ENCODE measurements at places on chromosomes 7 and 10.

GRCh38 chr7:82678716-82679115 is 235.1 kb upstream of the CACNA2D1 start:
- no peak for DNase-seq

DNA sequence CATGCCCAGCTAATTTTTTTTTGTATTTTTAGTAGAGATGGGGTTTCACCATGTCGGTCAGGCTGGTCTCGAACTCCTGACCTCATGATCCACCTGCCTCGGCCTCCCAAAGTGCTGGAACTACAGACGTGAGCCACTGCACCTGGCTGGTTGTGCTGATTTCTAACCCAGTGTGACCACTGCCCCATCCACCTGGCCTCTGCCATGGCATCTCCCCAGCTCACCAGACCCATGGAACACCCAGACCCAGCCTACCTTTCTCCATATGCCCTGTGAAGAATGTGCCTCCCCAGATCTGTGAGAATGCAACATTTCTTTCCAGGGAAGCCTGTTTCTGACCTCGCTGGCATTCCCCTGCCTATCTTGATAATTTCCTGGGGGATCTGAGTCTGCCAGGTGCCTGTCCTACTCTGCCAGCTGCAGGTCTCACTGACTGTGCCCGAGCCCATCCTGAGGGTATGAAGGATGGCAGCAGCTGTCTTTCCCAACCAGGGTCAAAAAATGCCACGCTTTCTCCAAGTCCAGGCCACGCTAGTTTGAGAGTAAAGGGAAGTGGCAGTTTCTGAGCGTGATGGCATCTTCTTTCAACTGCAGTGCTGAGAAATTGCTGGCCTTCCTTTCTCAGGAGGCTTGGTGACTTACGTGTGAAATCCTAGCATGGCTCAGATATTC is 324.4 kb upstream of the ZNF32 start:
- DNase-seq, result no peak

DNA sequence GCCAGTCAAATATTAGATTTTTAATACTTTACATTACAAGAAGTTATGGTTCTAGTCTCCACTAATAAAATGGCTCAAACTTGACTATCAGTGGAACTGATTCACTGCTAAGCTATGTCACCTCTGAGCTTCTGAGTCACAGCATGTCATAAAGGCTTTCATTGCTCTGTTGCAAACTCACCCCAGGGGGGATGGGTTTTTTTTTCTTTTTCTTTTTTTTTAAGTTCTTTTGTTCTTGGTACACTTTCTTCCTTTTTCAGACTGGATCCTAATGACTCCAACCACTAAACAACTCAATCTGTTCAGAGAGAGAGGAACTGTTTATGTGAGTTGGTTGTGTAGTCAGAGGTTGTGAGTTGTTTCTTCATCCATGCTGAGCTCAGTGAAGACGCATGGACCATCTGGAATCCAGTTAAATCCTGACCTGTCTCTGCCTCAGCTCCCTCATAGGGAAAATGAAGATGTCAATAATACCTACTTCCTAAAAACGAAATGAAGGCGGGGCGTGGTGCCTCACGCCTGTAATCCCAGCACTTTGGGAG is 11.0 kb downstream of the MYOF start:
- peak; percentile 93 for DNase-seq

- no peak for DNase-seq
These were observed 47.9 kb downstream of the SP8 start for GRCh38 chr7:20738518-20739481.

GRCh38 chr10:104076743-104077160 is 8.9 kb downstream of the COL17A1 start:
- peak; percentile 75 for DNase-seq

DNA sequence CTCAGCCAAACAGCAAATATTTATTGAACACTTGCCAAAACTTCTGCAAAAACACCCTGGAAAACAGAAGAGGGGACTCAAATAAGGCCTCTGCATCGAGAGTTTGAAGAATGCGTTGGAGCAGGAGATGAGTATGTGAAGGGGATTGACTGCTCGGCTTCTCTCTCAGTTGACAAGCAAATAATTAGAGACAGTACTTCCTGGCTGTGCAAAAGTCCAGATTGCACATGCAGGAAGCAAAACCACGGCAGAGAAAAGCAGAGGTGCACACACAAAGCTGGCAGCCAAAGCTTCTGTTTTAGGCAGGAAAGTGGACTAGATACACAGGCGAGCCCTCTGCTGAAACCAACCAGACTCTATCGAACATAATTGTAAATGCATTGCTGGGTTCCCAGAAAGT is 343.6 kb upstream of the MGMT start:
- no peak for DNase-seq

DNA sequence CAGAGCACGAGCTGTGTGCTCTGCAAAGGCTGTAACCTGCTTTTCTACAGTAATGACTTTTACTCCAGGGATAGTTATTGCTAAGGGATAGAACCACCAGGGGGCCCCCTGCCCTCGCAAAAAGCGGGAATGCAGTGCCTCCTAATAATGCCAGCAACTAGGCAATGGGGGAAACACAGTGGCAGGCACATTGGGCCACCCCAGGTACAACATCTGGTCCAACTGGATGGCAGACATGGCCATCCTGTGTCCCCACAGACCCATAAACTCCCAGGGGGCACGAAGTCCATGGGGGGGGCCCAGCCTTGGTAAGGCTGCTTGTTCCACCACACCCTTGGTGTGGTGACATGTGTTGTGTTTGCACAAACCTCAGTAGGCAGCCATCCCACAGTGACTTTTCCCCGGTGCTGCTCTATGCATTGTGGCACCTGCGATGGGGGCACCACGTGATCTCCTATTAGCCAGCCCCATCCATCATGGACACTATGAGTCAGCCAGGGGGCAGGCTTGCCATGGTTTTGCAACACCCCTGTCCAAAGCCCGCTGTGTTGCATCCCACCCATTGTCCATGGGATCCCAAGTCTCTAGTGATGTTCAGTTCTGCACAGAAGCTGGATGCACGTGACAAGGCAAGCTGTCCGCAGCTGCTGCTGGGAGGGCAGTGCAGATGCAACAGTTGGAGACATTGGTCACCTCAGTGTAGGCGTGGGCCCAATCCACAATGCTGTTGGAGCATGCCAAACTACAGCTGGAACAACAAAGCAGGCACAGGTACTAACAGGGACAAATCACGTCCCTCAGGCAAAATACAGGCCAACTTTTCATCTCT is 84.0 kb downstream of the ANLN start:
- peak; percentile 86 for DNase-seq

GRCh38 chr10:1333981-1334380 is 277.8 kb downstream of the WDR37 start:
- DNase-seq, result no peak

GRCh38 chr7:137664846-137665245 is 181.9 kb downstream of the DGKI start:
- peak; percentile 29 for DNase-seq

DNA sequence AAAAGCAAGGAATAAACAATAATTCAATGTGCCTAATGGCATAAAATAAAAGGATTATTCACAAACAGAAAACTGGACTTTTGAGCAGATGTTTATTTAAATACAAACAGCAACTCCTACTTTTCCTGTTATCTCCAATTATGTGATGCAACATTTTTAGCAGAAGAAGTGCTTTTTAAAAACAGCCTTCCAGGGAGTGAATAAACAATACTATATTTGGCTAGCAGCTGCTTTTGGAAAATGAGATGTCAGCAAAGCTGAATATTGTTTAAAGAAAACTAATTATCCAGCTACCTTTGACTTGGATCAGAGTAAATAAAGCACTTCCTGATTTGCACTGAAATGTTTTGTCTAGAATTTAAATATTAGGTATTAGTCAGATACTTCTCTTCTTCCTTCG is 23.2 kb downstream of the CDK1 start:
- no peak for DNase-seq

DNA sequence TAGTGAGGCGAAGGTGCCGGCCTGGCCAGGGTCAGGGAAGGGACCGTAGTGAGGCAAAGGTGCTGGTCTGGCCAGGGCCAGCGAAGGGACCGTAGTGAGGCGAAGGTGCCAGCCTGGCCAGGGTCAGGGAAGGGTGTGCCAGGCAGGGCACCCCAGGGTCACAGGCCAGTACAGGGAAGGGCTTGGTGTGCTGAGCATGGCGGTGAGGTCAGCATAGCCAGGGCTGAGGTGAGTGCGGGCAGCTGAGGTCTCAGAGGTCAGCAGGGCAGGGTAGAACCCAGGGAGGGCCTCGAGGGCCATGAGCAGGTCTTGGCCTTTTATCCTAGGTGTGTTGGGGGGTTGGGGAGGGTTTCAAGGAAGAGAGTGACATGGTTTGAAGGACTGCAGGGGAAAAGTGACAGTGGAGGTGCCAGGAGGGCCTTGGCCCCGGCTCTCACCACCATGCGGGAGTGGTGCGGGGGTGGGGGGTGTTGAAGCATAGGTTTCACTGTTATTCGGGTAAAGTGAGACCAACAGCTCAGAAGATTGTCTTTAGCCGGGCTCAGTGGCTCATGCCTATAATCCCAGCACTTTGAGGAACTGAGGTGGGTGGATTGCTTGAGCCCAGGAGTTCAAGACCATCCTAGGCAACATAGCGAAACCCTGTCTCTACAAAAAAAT is 93.3 kb downstream of the CHST15 start:
- DNase-seq, result no peak

- DNase-seq, result no peak
These were observed 4.3 kb downstream of the YWHAG start for GRCh38 chr7:76354516-76354915.

DNA sequence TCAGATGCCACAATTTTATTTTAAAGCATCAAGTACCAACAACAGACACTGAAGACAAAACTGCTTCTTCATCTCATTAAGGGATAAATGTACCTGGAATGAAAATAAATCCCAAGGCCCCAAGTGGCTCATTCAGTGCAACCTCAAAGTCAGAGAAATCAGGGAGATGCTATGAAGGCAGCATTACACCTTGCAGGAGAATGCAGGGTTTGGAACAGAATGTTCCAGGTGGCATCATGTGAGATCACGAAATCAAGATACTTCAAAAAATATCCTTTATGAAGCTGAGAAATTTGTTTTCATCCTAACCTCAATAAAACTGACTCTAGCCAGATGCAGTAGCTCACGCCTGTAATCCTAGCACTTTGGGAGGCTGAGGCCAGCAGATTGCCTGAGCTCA is 477.1 kb downstream of the PLXNA4 start:
- DNase-seq, result no peak

GRCh38 chr10:74039561-74040145 is 41.7 kb downstream of the VCL start:
- peak; percentile 65 for DNase-seq

DNA sequence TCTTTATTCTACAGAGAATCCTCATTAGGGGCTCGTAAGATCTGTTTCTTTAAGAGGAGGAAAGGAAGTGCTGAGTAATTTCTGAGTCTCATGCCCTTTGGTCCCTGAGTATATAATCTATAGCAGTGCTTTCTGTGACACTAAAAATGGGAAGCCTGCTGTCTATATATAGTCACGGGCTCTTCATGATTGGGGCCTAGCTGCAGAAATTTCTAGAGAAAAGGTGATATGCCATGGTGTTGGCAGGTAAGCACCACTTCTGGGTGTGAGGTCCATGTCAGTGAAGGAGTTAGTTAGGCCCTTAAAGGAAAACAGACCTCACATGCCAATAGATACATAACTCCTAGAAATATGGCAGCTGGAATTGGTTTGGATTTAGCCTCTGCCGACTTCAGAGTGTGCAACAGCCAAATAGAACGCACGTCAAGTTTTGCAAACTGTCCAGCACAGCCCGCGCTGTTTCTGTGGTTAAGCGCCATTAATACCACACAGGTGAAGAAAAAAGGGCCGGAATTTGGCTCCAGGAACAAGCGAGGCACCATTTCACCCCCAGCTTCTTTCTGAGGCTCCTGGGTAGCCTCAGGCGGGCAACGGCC is 123.2 kb downstream of the TACC2 start:
- DNase-seq, result peak; percentile 44

- DNase-seq, result peak; percentile 94
These were observed 102.8 kb upstream of the ZNF438 start for GRCh38 chr10:31134311-31134952.

GRCh38 chr7:157782041-157782440 is 445.2 kb downstream of the DNAJB6 start:
- DNase-seq, result no peak

- DNase-seq, result no peak
These were observed 10.8 kb upstream of the OR6V1 start for GRCh38 chr7:143041346-143041745.

DNA sequence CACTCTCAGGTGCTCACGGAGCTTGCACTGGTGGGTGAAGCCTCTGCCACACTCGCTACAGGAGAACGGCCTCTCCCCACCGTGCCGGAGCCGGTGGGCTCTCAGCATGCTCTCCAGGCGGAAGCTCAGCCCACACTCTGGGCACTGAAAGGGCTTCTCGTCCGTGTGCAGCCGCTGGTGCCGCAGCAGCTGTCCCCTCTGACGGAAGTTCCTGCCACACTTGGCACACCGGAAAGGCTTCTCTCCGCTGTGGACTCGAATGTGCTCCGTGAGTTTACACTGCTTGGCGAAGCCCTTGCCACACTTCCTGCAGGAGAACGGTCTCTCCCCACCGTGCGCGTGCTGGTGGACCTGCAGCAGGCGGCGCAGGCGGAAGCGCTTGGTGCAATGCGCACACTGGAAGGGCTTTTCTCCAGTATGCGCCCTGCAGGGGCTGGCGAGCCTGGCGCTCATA is 19.3 kb downstream of the ZNF786 start:
- no peak for DNase-seq

- peak; percentile 6 for DNase-seq
These were observed 25.4 kb downstream of the TLL2 start for GRCh38 chr10:96488161-96488935.

DNA sequence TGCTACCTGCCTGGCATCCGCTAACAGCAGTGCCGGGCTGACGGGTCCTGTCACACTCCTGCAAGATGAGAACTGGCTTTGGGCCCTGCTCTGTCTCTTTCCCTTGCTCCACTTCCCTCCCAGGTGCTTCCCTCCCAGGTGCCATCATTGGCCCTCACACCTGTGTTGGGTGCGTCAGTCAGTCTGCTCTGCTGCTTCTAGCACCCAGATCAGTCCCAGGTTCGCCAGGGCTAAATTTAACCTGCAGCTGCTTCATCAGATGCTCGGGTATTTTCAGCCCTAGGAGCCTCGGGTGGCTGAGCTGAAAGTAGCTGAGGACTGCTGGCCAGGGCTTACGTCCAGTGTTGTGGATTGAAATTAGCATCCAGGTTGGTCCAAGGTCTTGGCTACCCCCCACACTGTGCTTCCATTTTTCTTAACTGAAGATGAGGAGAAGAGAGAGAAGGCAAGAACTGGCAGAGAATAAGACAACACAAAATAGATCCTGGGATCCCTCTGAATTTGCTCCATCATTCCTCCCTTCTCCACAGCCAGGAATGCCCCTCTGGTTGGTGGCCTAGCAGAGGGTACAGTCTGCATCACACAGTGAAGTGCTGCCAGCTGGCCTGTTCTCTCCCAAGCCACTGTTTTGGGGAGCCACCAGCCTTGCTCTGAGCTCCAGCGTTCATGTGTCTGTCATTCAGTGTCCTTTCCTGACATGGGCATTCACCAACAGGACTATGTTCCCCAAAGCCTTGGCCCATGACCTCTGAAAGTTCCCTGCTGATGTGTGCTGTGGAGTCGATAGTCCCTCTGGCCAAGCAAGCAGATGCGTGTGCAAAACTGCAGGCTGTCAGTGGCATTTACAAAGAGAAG is 65.9 kb upstream of the SYPL1 start:
- no peak for DNase-seq

- DNase-seq, result no peak
These were observed 2.4 kb downstream of the ALOX5 start for GRCh38 chr10:45376371-45376801.
